Anterior cingulate cortex (tissue), 58 donors: ENCODE measurements at places on chromosomes 13 and 19.

DNA sequence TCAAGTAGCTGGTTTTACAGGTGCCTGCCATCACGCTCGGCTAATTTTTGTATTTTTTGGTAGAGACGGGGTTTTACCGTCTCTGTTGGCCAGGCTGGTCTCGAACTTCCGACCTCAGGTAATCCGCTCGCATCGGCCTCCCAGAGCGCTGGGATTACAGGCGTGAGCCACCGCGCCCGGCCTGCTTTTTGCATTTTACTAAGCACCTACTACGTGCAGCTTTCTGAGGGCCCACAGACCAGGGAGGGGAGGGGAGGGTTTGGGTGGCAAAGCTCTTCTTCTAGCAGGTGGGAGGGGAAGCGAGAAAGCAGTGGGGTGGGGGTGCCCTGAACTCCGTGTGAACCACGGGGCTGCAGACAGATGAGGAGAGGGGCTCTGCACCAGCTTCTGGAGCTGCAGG lies 15.0 kb downstream of the PALM start:
- DNase-seq, result no peak

DNA sequence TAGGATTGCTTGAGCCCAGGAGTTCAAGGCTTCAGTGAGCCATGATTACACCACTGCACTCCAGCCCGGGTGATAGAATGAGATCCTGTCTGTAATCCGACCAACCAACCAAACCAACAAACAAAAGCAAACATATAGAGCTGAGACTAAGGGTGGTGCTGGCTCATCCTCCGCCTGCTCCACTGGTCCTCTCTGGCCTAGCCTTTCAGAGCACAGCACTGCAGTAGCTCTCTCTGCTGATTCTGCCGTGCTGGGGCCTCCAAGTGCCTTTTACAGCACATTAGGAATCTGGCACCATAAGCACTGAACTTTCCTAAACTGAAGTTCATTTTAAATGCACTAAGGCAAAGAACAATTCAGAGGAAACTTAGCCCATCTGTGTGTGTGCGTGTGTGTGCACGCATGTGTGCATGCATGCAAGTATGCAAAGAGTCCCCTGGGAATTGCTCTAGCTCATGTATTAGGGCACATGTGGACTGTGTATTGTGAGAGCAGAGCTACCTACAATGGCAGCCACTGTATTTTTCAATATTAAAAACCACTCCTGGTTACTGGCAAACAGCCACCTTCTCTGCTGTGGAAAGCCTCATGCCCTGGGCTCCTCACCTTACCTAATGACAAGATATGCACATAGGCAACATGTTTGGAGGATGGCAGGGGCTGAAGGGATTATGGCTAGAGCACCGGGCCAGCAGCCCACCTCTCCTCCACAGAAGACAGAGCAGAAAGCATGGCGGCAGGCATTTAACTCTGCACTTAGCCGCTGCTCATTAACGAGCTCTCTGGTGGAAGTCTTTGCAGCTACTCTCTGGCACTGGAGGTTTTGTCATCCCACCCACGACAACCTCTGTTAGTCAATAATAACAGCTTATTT lies 223.1 kb upstream of the TSHZ3 start:
- DNase-seq, result no peak

DNA sequence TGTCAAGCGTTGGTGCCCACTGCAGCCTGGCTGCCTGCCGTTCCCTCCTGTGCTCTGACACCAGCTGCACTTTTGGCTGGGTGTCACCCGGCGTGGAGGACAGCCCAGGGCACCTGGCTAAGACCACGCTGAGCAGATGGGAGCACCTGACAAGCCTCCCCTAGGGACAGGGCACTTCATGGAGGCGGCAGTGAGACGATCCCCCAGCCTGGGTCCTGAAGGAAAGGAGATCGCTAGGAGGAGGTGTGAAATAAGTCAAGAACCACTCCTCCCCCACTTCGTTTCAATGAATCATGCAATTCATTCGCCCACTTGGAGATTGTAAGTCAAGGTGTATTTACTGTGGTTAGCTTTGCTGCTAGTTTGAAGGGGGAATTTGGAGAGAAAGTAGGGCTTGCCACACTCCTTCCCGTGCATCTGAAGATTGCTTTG lies 38.8 kb downstream of the VSTM2B start:
- no peak for DNase-seq

DNA sequence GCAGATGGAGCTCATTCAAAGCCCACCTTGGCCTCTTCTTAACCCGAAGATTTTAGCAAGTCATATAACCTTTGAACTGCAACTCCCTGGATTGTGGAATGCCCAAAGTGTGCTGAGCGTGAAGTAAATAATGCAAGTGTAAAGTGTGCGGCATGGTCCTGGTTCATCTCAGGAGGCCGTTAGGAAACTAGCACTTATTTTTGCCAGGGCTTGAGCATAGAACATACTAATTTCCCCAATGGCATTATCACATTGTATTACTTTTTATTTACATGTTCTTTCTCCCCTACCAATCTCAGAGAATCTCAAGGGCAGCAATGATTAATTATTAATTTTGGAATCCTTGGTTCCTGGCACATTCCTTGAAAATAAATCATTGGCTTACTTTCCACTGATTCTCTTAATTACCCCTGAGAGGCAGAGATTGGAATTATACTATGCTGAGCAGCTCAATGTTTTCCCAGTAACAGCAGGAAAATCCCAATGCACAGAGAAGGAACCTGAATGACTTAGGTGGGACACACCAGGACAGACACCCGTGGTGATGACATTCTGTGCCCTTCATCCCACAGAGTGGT lies 128.8 kb upstream of the GJB6 start:
- DNase-seq, result no peak

DNA sequence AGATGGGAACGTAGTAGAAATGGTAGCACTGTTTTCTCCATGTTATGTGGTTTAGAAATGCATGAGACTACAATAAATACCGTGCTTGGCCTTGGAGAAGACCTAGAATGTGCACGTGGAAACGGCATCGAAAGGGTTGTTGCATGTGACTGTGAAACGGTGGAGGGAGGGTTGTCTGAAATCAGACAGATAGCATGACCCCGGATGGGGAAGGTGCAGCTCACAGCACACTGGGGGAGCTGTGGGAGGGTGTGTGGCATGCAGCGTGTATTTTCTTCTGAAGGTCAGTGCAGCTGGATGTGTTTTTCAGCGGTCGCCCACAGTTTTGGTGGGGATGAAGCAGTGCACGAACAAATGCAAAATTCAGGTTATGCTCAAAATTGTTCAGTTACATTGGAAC lies 63.4 kb downstream of the CELF5 start:
- no peak for DNase-seq

DNA sequence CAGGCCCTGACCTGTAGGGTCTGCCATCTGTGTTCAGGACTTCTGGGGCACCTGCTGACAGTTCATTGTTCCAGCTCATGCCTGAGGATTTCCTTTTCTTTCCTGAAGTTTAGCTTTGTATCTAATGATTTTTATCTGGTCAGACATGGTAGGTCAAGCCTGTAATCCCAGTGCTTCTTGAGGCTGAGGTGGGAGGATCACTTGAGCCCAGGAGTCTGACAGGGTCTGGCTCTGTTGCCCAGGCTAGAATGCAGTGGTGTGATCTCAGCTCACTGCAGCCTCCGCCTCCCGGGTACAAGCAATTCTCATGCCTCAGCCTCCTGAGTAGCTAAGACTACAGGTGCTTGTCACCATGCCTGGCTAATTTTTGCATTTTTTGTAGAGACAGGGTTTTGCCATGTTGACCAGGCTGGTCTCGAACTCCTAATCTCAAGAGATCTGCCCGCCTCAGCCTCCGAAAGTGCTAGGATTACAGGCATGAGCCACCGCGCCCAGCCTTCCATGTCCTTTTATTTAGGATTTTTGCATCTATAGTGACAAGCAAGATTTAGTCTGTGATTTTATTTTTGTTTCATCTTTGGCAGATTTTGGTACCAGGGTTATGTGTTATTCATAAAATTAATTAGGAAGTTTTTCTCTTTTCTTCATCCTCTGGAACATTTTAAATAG lies 33.2 kb downstream of the CHST8 start:
- DNase-seq, result no peak

DNA sequence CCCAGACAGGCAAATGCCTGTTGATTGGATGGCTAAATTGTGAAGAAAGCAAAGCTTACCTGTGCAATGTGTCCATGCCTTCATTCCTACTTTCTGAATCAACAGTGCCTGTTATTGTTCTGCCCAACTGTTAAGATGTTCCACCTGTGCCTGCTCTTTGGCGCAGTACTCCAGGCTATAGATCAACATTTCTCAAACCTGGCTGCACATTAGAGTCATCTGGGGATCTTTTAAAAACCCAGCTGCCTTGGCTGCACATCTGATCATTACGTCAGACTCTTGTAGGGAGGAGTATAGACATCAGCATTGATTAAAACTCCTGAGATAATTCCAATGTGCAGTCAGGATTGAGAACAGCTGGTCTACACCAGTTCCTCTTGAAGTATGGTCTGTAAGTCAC lies 16.2 kb upstream of the CPB2 start:
- DNase-seq, result no peak

- no peak for DNase-seq
Observed at GRCh38 chr13:25843692-25844091, 208.1 kb downstream of the SHISA2 start.
